NCI-H524 (cell line): ENCODE measurements at places on chromosomes 12 and 14.

GRCh38 chr12:26770239-26771070 is 62.5 kb downstream of the ITPR2 start:
- no peak for DNase-seq

DNA sequence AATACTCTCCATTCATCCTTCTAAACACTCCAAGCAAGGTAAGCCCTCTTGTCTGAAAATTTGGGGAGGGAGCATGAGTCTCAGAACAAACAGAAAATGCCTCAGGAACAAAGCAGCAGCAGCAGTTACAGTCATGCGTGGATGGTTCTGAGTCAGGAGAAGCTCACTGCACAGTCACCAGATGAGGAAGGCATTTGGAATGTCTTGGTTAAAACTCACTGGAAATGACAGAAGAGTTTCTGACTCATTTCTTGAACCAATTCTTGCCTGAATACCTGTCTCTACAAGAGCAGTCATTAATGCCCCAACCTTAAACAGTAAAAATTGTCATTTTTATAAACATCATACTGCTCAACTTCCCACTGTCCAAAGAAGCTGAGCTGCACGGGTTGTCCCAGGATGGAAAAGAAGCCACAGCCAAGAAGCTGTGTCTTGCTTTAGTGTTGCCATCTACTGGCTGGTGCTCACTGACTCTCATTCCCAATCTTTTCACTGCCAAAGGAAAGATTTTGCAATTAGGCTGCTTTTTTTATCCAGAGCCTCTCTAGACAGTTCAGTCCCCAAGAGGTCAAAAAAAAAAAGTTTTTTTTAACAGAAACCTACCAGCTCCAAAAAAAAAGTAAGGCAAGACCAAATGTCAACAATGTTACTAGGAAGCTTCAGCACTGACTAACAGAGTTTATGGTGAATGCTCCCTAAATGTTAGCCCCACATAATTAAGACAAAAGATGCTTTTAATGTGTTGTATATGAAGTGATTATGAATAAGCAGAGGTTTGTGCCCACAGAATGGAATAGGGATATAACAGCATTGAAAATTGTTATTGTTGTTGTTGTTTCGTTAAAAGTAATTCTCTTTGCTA is 40.4 kb downstream of the KICS2 start:
- no peak for DNase-seq

DNA sequence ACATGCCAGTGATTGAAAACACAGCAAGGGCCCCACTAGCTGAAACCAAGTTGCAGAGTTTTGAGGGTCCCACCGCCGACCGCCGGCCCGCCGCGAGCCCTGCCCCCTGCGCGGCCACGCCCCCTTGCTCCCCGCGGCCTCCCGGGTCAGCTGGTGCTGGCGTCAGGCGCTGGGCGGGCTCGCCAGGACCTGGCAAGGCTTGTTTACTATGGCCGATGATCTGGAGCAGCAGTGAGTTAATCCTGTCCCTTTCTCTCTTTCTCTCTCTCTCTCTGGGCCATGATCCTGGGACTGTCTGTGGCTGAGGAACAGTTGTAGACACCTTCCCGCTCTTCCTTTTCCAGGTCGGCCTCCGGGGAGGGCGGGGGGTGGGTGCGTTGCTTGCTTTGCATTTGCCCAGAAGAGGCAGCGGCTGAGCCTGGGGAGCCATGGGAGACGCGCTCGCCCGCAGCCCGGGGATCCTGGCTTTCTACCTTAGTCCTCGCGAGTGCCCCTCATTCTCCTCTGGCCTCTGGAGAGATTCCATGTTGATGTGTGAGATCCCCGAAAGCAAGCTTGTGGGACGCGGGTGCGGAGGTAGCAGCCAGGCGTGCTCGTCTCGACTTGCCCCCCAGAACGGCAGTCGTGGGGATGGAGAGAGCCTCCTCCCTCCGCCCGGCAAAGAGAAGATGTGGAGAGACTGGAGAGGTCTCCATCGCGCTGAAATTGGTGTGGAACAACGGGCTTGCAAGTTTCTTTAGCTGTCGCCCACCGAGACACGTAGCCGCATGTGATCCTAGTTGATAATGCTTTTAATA is at the start of gene ABHD4:
ABHD4 (plus strand) TSS at position 202 of the 797 bp plus-strand sequence; CDS start at position 209, 7 bp downstream.
- peak; percentile 65 for DNase-seq

GRCh38 chr14:35786856-35787255 is 22.2 kb downstream of the RALGAPA1 start:
- DNase-seq = no peak

DNA sequence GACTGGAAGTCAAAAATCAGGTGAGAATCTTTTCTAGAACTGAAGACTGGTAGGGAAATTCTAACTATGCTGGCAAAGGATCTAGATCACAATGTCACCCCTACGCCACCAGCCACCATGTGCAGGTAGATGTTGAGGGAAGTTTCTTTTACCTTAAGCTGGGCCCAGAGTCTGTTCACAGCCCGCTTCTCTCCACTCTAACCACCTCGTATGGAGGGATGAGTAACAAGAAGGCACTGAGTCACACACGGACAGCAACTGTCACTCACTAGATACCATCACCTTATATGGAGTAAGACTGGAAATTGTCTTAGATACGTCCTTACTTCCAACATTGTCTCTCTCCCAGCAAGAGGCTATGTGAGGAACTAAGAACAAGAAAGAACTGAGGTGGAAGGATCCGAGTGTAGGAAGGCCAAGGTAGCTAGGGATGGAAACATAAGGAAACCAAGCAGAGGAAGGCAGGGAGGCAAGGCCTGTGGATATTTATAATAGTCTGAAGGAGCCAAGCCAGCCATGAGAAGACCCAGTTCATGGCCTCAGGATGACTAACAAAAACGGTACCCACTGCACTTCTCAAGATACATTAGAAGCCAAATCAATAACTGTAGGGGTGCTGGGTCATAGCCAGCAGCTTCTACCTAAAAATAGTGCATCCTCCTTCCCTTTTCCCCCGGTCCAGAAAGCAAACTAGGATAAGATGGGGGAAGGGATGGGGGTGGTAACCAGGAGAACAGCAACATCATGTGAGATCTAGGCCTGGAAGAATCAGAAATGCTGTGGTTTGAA is 15.5 kb downstream of the REM2 start:
- no peak for DNase-seq

DNA sequence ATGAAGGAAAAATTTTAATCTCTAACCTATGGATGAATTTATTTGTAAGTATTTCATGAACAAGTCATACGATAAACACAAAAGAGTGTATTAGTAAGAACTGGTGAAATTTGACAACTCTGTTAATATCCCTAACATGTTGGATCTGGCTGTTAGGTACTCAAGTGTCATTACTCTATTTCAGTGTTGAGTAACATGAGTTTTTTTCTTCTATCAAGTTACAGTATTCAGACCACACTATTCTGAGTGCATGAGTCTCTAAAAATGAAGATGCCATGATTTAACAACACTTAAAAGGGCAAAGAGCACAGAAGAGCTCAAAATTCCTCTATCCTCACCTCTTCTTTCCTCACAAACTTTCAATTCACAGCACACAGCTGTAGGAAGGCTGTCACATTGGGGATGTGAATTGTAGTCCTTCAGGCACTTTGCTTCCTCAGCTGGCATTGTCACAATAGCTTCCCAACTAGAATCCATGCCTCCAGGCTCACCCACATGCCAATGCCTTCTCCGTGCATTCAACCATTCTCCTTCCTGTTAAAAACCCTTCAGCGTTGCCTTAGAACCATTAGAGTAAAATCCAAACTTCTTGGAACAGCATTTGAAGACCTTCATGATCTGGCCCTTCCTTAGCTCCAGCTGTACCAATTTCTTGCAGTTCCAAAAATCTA is 73.7 kb upstream of the DBX2 start:
- DNase-seq = no peak

DNA sequence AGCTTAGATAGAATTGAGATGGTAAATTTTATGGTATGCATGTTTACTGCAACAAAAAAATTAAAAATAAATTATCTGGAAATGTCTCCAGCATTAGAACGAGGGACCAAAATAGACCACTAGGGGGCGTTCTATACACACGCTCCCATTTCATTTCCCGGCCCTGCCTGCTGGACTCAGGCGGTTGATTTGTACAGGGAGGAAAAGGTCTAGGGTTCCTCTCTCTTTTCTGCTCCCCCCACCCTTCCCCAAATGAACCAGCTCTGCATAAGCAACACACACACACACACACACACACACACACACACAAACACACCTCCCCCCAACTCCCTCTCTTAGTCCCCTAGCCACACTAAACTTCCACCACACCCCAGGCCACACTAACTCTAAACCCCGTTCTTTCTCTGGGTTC is 7.8 kb upstream of the DTX1 start:
- DNase-seq = peak; percentile 49

DNA sequence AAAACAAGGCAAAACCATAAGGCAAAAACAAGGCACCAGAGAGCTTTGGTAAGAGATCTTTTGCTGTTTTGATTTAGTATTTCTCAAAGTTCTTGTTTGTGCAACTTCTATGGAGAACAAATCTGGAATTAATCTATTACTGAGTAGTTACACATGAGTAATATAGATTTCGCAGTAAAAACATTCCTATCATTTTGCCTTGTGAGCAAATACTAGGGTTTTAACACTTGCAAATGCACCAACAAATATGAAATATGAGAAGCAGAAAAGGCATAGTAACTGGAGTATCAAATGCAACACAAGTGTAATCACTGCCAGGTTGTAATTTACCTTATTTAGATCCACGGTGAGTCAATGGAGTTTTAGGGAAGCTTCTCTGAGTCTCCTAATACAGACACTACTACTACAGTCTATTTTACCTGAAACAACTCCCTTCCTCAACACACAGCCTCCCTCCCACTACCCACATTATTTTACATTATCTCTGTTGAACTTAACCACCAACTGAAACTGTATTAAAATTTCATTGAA is 324.1 kb downstream of the FLRT2 start:
- no peak for DNase-seq

GRCh38 chr12:111521801-111522200 is 77.3 kb downstream of the ATXN2 start:
- DNase-seq = no peak

GRCh38 chr12:90854136-90854689 is 100.8 kb downstream of the CCER1 start:
- peak; percentile 65 for DNase-seq

DNA sequence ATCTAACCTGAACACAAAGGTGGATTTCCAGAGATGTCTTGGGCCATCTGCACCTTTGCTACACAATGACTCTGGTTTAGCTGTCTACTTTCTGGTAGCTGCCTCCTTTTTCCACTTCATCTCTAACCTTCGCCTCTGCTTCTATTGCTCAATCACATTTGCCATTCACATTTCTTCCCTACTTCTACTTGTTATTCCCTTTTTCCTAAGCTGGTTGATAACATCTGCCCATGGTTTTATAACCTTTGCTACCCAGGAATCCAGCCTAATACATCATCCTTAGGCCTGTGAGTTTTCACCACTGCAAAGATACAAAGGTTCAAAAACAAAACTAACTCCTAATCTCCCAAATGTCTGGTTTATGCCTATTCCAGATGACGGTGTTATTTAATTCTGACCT is 13.2 kb downstream of the SPPL3 start:
- no peak for DNase-seq
